Activated CD4-positive, CD25-positive, alpha-beta regulatory T cell treated with anti-CD3 and anti-CD28 coated beads, Interleukin-2, amount 50 U/mL, for 24 hours (primary cell): ENCODE measurements at places on chromosomes 3 and 15.

- ATAC-seq, result no peak
Observed at GRCh38 chr3:79162653-79163052, 605.1 kb downstream of the ROBO1 start.

- ATAC-seq, result no peak
Observed at GRCh38 chr3:72079369-72079872, 294.5 kb upstream of the PROK2 start.

GRCh38 chr3:94548581-94549316 lies 485.9 kb downstream of the NSUN3 start:
- no peak for ATAC-seq

DNA sequence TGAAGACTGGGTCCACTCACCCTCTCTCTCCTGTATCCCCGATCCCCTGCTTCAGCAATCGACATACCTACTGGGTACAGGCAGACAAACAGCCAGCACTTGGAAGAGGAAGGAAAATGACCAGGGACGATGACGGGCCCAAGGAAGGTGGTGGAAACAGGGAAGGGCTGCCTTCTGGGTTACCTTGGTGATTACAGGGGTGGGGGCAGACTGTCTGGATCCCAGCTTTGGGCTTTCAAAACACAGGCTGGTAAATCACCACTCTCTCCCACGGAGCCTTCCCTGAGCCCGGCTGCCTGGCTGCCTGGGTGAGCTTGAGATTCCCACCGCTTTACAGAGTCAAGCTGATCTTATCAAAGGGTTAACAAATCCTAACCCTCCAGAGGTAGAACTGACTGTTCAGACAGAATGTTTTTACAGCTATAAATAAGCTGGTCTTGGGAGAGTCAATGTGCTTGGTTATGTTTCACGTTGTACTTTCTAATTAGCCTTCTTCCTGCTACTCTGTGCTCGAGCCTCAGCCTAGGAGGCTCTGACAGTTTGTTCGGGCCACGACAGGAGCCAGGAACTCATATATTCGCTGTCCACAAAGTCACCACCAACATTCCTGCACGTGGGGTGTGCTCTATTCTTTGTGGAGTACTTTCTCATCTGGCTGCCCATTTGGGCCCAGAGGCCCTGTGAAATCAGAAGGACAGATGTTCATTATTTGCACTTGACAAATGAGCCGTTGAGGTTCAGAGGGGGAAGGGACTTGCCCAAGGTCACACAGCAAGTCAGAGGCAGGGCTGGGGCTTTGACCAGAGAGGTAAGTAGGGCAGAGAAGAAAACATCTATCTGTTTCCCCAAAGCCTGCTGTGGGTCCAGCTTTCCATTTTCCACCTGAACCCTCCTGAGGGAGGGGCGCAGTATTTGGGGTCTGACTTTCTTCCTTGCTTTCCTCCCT lies 63.5 kb downstream of the FEM1B start:
- ATAC-seq, result no peak

DNA sequence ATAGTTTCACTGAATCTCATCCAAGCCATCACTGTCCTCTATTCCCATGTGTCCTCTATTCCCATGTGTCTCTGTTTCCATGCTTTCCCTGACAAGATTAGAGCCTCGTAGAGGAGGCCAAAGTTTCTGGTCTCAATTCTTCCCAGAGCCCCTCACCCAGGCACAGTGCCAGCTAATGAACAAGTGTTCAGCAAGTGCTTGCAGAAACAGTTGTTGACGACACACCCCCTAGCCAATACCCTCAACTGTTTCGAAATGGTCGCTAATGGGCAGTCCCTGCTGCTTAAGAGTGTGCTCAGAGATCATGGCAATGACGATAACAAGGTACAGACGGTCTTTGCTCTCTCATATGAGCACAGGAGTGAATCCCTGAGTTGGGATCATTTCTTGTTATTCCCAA lies 73.4 kb downstream of the FAM174B start:
- ATAC-seq, result no peak

GRCh38 chr3:113758389-113759024 lies 11.7 kb downstream of the ATP6V1A start:
- ATAC-seq, result no peak

DNA sequence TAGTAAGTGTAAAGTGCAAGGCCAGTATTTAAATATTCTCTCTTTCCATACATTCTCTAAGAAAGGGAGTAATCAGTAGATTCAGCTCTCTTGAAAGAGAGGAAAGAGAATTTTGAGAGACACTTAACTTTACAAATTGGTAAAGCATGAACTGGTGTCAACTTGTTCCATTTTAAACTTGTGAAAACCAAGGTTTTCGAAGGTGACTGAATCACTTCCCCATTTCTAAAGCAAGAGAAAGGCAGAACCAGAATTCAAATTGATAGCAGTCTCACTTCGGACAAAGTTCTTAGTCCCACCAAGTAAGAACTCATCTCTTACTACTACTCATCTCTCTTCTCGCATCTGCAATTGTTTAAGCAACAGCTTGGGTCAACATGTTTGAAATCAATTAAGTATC lies 22.4 kb downstream of the TJP1 start:
- no peak for ATAC-seq

- no peak for ATAC-seq
Observed at GRCh38 chr15:56964182-56964581, 45.7 kb downstream of the TCF12 start.

DNA sequence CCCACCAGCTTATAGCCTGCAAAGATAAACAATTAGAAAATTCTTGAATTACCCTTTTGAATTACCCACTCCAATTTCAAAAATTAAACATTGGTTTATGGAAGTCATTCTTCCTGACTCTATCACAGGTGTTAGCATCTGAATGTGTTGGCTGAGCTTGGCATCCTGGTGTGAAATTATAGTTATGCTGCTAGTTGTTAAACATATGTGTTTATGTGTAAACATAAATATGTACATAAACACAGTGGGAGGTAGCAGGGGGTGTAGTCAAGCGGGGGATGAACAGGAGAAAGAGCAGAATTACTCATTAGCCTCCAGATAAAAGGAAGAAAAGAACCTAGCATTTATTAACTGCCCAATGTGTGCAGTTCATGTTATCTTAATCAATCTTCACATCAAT lies 530.2 kb downstream of the MCTP2 start:
- ATAC-seq, result no peak

GRCh38 chr3:8490079-8490552 lies 11.5 kb upstream of the LMCD1 start:
- no peak for ATAC-seq
